Stimulated activated CD4-positive, alpha-beta T cell treated with anti-CD3 and anti-CD28 coated beads, Interleukin-12 subunit alpha, Interleukin-12 subunit beta, amount 100 ng/mL, for 4 hours (primary cell): ENCODE measurements at places on chromosomes 12 and 14.

DNA sequence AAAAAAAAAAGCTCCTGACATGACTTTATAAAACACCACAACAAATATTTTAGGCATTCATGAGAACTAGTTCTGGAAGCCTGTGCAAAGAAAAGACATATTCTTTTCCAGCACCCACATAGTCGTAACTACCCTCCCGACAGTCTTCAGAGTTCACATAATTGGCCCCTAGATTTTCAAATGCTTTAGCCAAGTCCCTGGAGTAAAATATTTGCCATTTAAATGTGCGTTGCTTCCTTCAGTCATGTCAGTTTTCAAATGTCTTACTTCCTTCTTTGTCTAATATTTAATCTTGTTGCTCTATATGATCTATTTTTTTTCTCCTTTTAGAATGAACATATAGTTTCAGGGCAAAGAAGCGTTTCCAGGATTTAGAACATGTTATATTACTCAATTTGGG lies 66.8 kb upstream of the KRAS start:
- DNase-seq, result no peak

DNA sequence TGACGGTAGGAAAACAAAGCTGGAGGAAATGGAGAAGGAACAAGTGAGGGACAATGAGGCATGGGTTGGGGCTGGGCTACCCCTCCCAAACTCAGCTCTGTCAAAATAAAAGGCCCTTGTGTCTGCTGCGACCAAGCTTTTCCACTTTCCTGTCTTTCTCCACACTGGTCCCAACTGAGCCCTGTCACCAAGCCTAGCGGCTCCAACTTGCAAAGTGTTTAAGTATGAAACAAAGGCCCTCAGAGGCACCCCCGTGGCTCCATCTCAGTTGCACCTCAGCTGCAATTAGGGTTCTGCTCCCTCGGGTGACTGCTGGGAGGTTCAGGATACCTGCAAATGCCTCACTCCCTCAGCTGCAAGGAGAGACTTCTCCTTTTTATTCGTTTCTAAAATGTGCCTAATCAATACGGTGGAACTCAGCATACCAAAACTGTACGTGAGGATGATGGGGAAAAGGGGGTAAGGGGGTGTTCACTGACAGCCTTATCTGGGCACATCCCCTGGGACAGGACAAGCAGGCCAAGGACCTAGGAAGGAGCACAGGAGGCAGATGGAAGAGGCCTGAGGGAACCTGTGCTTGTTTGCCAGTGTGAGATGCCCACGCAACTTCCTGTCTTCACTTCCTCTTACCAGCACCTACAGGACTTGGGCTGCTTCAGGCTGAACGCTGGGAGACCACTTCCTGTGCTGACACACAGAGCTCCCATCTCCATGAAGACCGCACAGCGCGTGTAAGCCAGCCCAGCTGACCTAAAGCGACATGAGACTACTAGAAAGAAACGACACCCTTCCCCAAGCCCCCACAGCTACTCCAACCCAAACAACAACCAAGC lies 8.9 kb downstream of the VAMP1 start:
- DNase-seq, result peak; percentile 63

DNA sequence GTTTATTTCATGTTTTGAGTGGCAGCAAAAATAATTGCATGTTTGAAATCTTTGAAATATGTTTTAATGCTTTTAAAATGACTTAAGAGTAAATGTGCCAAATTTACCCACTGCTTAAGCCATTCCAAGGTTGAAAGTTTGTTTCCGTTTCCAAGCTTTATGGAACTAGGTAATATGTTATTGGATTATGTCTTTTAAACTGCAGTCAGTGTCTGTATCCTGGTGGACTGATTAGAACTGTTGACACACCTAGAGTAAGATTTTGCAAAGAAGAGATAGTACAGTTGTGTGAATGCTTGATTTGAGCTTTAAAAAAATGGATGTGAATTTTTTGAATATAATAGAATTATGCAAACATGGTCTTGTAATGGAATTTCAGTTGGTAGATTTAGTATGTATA lies 135.1 kb downstream of the DERA start:
- DNase-seq, result no peak

- no peak for DNase-seq
These were observed 42.1 kb upstream of the CTDSP2 start for GRCh38 chr12:57888409-57889157.

DNA sequence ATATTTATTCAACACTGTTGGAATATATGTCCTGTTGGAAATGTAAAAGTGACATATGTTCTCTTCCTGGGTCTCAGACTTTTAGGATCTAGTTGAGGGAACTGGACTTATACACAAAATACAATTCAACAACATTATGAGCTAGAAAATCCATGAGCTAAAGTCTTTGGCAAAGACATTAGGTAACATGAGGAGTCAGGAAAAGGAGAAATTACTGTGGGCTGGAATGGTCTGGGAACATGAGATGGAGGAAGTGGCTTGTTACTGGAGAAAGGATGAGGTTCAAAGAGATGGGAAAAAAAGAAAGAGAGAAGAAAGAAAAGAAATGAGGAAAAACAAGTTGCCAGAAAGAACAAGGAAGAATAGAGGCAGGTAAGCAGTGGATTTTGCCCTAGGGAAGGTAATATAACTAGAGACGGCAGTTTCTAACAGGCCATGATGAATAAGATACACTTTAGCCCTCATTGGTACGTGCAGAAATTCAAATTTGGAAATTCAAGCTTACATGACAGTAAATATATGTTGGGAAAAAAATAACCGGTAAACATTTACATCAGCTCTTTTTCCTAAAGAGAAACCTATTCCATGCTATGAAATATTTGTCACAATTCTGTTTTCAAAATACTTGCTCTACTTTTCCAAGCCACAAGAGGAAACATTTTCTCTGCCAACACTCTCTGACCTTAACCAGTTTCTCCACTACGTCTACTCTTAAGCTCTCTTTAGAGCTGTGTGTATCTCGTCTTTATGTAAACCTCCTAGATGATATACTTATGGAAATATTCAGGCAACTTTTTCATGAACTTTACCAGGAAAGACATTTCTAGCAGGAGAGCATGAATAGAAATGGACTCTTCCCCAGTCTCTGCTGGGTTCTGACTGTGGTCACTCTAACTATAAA lies 268.8 kb upstream of the BTG1 start:
- DNase-seq, result no peak

DNA sequence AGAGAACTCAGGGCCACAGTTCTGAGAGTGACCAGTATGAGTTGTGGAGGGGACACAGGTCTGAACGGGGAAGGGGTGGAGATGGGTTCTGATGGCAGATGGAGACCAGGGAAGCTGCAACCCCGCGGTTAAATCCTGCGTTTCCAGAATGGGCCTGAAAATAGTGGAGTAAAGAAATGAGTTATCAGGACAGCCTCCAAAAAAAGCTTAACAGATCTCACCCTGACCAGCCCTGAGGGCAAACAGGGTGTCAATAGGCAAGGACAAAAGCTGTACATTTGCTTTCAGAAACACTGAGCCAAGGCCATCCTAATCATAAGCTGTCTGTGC lies 555 bp upstream of the RTN1 start:
- DNase-seq, result no peak

DNA sequence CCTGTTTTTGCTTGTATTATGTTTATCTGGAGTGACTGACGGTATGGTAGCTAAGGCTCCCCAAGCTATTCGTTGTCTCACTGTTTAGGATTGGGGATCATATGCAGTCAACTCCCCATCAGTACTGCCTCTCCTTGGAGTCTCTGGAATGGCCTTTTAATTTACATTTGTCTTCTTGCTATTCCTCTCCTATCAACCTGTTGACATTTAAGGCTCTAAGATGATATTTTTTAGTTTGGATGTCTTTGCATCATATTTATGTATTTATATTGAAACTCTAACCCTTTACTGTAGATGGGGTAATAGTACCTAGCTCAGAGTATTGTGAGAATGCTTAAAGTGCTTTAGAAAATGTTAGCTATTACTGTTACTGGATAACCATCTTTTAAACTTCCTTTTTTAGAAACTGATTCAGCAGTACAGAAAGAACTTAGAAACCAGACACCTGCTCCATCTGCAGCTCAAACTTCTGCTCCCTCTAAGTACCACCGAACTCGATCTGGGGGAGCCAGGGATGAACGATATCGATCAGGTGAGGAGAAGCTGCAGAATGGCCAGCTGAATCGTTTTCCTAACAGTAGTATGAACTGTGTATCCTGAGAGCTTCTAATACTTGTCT lies 123.5 kb upstream of the ATF1 start:
- no peak for DNase-seq

- DNase-seq, result no peak
These were observed 11.8 kb upstream of the TAMALIN start for GRCh38 chr12:51994959-51995358.

- no peak for DNase-seq
These were observed 57.9 kb downstream of the FUT8 start for GRCh38 chr14:65470404-65470880.

DNA sequence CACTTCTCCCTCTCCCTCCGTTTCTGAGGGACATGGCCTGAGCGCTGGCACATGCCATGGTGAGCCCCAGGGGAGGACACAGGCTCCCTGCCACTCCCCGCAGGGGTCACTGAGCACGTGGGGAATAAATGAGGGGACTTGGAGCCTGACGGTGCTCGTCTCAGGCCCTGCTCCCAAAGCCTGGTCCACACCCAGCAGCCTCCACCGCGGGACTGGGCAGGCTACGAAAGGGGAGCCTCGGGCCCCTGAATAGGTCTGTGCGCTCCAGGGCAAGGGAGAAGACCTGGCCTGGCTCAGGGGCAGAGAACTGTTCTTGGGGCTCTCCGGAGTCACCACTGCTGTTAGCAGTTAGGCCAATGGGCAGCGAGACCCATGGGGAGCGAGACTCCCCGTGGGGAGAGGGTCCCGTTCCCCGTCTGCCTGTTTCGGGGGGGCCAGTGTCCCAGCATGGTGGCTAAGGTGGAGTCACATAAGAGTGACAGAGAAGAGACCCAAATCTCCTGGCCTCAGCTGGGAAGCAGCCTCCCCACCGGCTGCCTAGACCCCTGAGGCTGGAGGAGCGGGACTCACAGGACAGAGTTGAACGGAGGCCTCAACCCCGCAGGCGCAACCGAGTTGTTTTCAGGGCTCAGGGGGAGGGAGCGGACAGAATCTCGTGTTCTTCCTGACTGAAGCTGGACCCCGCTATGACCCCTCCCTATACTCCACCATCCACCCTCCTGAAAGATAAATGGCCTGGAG lies 329.8 kb upstream of the SFSWAP start:
- no peak for DNase-seq

DNA sequence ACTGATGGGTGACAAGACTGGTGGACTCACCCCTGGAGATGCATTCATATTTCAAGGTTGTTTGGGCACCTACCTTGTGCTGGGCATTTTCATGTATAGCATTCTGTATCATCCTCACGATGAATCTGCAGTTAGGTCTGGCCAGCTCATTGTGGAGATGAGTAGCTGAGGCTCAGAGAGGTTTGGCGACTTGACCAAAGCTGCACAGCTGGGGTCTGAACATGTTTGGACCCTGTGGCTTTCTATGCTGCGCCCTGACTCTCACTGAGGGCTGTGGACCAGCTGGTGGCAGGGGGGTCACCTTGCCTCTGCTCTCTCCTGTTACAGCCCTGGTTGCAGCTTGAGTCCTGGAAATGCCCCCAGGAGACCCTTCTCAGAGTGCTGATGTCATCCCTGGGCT lies 24.9 kb upstream of the CCDC63 start:
- DNase-seq, result no peak

- DNase-seq, result peak; percentile 59
These were observed 61.4 kb downstream of the VWF start for GRCh38 chr12:6062757-6063735.

DNA sequence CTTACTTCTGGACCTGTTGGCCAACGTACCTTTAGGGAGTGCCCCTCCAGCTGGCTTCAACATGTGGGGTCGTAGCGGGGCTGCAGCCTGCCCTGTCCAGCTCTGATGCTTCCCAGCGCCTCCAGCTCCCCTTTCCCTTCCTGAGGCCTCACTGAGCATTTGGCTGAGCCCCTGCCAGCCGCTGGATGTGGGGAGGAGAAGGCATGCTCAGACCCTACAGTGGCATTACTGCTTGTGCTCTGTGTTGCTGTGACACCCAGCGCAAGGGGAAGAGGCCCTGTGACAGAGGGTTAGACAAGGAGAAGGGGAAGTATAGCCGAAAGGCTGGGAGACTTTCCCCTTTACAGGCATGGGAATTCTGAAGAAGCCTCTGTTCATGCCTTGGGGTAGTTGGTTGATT lies 145.9 kb downstream of the PRKCH start:
- no peak for DNase-seq

GRCh38 chr12:96375841-96376604 lies 24.2 kb downstream of the CDK17 start:
- DNase-seq, result no peak

DNA sequence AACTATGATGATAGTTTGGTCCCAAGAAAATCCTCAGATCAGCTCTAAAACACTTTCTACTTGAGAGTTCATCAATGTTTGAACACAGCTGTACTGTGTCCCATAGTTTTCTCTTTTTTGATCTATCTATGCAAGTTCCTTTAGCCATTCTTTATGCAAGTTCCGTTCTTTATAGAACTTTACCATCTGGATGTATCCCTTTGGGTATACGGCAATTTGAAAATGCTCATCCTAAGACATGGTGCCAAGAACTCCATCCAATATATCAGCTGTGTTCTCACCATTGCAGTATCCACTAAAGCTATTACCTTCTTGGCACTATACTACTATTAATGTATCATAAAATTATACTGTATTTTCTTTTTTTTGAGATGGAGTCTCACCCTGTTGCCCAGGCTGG lies 276.9 kb downstream of the NOVA1 start:
- no peak for DNase-seq

DNA sequence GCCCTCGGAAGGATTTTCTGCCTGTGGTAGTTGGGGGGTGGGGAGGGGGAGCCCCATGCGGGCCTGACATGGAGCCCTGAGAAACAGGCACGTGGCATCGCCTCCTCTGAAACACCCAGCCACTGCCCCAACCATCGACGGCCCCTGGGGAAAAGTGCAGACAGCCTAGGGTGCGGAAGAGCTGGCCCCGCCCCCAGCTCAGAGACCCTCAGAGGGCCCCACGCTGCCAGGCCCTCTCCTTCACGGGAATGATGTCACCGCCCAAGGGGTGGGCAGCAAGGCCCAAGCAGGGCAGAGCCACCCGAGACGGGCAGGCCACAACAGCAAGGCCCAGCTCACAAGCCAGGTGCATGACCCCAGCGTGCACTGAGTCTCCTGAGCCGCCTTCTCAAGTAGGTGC lies 26.2 kb downstream of the BEGAIN start:
- no peak for DNase-seq

GRCh38 chr14:50045039-50045711 lies 71.2 kb downstream of the VCPKMT start:
- peak; percentile 41 for DNase-seq

- no peak for DNase-seq
These were observed 132.1 kb downstream of the DYRK2 start for GRCh38 chr12:67780580-67781084.
